ENCODE measurements at places on chromosomes 16 and 17.

DNA sequence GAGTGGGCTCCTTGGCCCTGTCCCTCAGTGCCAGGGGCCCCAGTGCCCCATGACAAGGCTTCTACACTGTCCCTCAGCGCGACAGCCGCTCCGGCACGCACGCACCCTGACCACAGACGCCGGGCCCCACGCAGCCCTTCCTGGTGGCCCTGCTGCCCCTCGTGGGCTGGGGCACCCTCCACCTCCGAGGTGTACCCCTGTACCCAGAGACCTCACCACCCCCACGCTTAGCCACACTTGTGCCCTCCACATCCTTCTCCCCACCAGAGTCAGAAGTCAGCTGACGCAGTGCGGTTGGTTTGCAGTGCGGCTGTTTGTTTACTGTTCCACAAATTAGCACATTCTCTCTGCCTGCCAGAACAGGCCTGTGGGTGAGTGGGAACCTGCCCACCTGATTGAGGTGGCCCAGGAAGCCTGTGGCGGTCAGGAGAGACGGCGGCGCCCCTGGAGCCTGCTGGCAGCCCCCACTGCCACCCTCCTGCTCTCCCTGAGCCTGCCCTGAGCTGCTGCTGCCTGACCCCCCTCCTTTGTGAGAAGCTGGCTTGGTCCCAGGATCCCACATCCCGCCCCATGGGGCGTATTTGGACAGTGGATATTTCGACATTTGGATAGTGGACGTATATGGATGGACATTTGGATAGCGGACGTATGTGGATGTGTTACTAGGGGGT is 38.0 kb upstream of the CDH15 start:
- DNase-seq = no peak

GRCh38 chr16:22692034-22692433 is 121.9 kb upstream of the HS3ST2 start:
- DNase-seq = no peak

DNA sequence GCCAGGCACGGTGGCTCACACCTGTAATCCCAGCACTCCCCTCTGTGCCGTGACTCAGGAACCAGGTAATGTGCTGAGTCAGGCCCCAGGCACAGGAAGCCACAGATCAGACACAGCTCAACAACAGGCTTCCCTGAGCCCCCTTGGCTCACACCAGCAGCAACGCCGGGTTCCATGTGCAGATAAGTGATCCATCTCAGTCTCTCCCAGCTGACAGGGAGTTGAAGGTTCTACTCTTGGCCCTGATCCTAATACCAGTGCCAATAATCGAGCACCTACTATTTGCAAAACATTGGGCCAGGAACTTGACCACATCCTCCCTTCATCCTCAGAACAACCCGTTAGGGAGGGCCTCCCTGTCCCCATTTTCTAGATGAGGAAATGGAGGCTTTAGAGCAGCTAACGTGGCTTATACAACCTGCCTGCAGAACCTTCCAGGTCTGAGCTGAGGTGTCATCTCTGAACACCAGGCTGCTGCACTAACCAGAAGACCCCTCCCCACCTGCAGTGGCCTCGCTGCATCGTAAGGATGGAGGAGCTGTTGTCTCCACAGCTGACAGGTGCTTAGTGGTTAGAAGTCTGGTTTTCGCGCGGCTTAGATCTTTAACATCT is 64.8 kb upstream of the AMZ2 start:
- DNase-seq = no peak

DNA sequence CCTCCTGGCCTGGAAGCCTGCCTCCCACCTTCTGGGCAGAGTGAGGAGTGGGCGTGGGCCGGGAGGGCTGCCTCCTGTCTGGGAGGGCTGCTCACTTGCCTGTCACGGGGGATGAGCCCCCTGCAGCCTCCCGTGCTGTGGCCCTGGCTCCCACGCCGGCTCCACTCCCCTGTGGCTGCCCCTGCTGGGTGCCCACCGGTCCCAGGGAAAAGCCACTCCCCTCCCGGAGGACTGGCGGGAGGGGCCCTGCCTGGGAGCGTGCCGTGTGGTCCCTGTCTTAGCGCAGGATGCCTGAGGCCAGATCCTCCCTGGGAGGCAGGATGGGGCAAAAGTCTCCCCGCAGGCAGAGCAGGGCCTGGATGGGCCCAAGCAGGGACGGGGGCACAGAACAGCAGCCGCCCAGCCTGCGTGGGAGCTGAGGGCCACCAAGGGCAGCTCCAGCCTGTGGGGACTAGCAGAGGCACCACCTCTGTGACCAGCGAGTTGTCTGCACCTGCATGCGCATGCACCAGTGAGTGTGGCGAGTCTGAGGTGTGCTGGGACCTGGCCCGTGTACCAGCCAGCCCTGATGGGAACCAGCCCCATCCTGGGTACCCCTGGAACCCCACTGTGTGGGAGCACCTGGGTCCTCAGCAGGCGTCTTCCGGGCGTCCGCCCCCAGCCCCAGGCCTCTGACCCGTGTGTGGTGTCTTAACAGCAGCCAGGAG is 339.9 kb downstream of the SEC14L1 start:
- DNase-seq = no peak

- no peak for DNase-seq
Observed at GRCh38 chr16:70720425-70721201, 34.8 kb upstream of the MTSS2 start.

- no peak for DNase-seq
Observed at GRCh38 chr16:73549984-73550631, 502.2 kb upstream of the ZFHX3 start.

GRCh38 chr16:29815032-29815721 is 775 bp upstream of the PAGR1 start:
- DNase-seq = no peak

GRCh38 chr16:73396556-73396955 is 348.6 kb upstream of the ZFHX3 start:
- no peak for DNase-seq

- no peak for DNase-seq
Observed at GRCh38 chr16:49526860-49527365, 153.3 kb downstream of the C16orf78 start.

DNA sequence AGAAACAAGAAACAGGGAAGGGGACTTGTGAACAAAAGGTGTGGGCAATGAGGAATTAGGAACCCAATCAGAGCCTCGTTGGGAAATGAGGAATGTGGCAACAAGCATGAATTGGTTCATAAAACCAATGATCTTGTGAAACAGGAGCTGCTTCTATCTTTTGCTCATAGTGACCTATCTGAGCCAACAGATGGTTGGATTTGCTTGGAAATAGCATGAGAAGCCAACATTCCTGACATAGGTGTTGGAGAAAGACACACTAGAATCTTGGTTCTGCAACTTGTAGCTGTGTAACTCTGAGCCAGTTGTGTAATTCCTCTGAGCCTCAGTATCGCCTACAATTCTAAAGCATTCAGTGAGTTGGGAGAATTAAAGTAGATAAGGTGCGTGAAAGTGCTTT is 251.9 kb upstream of the AXIN2 start:
- no peak for DNase-seq

GRCh38 chr16:89801800-89802199 is 14.6 kb downstream of the FANCA start:
- no peak for DNase-seq

- DNase-seq = no peak
Observed at GRCh38 chr16:75701361-75701760, at the start of gene DUXB. Gene DUXB, minus strand, starts transcription at chr16:75701461. Its CDS starts 43 bp downstream, at chr16:75701418.

DNA sequence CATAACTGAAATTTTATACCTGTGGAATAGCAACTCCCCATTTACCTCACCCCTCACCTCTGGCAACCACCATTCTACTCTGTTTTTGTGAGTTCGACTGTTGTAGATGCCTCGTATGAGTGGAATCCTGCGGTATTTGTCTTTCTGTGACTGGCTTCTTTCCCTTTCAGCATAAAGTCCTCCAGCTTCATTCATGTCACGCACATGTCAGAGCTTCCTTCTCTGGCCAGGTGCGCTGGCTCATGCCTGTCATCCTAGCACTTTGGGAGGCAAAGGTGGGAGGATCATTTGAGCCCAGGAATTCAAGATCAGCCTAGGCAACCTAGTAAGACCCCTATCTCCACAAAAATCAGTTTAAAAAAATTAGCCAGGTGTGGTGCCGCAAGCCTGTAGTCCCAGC is 278.4 kb downstream of the PARN start:
- DNase-seq = no peak

GRCh38 chr16:85491058-85491771 is 121.9 kb upstream of the GSE1 start:
- DNase-seq = no peak

DNA sequence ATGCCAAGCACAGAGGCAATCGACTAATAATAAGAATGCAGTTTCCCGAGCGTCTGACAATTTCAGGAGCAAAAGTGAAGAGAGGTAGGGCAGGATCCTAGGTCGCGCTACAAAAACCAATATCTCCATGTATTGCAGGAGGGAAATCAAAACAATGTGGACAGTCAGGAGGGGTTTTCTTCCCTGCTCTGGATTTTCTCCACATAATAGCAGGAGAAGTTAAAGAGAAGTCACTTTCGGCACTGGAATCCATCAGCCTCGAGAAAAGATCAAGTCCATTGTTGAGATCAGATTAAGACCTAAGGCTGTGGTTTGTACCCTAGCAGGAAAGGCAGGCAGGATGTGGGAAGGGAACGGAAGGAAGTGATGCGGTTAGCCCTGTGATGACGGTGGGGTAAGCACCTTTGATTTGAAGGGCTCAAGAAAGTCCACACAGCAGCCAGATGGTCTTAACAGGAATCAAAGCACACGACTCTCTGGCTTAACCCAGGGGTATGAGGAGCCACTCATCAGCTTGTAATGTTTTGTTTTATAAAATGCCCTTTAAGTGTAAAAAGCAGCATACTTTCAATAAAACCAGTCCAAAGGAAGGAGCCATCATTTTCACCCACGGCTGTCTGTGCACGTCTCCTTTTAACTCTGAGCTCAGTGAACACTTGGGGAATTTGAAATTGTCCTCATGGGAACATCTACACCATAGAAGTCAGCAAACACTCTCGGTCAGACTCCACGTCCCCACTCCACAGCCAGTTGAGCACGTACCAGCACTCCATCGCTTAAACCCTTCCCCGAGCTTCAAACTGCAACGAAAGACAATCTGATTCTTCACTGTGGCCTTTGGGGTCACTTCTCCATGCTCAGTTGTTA is 15.8 kb upstream of the AKTIP start:
- DNase-seq = peak; percentile 63

DNA sequence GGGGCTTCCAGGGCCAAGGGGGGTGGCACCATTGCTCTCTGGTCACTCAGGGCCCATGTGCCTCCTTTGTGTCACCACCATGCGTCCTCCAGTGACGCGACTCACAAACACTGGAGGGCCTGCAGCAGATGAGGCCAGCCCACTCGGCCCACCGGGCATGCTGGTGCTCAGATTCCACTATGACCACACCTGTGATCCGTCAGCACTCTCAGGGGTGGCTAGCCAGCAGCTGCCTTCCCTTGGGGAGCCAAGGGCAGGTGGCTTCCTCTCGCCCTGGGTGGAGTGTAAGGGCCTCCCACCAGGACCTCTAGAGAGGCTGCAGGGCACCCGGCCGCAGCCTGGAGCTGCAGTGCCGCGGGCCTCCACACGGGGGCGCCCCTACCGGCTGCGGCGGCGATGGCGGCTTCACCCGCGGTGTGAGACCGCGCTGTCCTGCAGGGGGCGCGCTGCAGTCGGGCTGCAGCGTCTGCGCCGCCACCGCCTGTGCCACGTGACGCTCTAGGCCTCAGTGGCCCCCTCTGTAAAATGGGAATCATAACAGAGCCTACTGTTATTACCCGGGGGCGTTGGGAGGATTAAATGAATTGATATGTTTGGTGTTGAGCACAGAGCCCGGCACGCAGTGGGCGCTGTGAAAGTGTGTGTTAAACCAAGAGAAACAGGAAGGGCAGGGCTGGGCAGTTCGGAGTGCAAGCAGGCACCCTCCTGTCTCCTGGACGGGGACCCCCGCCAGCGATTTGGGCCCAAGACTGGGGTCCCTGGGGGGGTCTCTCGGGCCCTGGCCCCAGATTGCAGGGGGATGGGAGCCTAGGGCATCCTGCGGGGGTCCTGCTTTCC is 192.4 kb upstream of the GSE1 start:
- DNase-seq = peak; percentile 58
